ENCODE measurements at places on chromosomes 6 and 20. TPM values are rescaled to one million over a fixed set of nuclear protein-coding genes. Genes with fewer than 3 reads are reported as not detected.

- DNase-seq: no peak
Measured at GRCh38 chr20:8735674-8736073, 333.2 kb upstream of the PLCB4 start.

GRCh38 chr6:51349857-51350256, 531.2 kb downstream of the TFAP2B start:
- no peak for DNase-seq

GRCh38 chr20:30511322-30512030, 746.0 kb upstream of the DEFB115 start:
- no peak for DNase-seq

- no peak for DNase-seq
Measured at GRCh38 chr20:47195573-47195972, 160.9 kb downstream of the ZMYND8 start.

The GSTA3 gene
- total RNA-seq: not detected

The CYP21A2 gene
- total RNA-seq: not detected

GRCh38 chr6:17482711-17483110, 89.3 kb downstream of the CAP2 start:
- no peak for DNase-seq

The SIRPD gene
- total RNA-seq: not detected

DNA sequence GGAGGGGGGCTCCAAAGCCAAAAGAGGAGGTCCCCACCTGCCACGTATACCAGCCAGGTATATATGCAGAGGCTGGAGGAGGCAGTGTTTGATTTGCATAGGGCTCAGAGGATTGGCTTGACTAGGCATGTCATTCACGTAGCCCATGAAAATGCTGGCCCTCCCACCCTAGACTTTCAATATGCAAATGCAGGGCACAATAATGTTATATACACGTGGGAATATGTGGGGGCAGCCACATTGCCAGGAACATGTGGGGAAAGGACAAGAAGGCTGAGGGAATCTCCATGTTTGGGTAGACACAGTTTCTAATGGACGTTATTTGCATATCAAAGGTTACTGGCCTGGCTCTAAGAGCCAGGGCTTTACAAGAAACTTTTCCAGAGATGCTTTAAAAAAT, 301.8 kb downstream of the FARS2 start:
- DNase-seq: no peak

Data from NCI-H460 (cell line).